Activated T-helper 17 cell treated with anti-CD3 and anti-CD28 coated beads, Interleukin-2, amount 50 U/mL, for 72 hours (primary cell): ENCODE measurements at places on chromosomes 2 and 18.

GRCh38 chr18:52617931-52618330 lies 277.9 kb downstream of the DCC start:
- no peak for ATAC-seq
- no peaks in the 10 kb centered on the region for H3K27me3 ChIP-seq
- no peaks in the 10 kb centered on the region for H3K4me1 ChIP-seq
- no peak overlapping the region for H3K4me3 ChIP-seq
- no peaks in the 10 kb centered on the region for H3K36me3 ChIP-seq
- no peak overlapping the region for H3K27ac ChIP-seq

GRCh38 chr2:33272001-33272400 lies 204.4 kb upstream of the RASGRP3 start:
- peaks cover 10% of the 10 kb centered on the region for H3K4me1 ChIP-seq
- H3K27me3 ChIP-seq = peaks cover 2% of the 10 kb centered on the region
- peak overlapping the region; percentile 37 for H3K4me3 ChIP-seq
- peak; percentile 73 for ATAC-seq
- H3K27ac ChIP-seq = peak overlapping the region; percentile 48

GRCh38 chr2:170189757-170190156 lies 11.8 kb downstream of the MYO3B start:
- no peaks in the 10 kb centered on the region for H3K4me1 ChIP-seq
- peaks cover 5% of the 10 kb centered on the region for H3K27me3 ChIP-seq
- H3K27ac ChIP-seq = no peak overlapping the region

DNA sequence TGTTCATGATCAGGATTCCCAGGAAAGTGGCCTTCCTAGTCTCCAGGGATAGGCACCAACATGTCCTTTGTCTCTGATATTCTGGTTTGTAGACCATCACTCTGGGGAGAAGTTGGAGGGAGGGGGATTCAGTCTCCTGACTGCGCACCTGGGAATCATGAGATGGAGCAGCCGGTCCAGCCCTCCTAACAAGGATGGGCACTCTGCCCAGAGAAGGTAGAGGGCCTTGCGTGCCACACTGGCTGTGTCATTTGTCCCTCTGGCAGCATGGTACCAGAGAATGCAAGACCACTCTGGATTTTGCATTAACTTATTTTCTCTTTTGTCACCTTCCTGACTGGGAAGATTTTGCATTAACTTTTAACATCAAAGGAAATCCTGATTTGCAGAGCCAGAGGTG lies 75.2 kb upstream of the EML6 start:
- no peaks in the 10 kb centered on the region for H3K4me1 ChIP-seq
- no peak for ATAC-seq
- peaks cover 97% of the 10 kb centered on the region for H3K36me3 ChIP-seq
- H3K4me3 ChIP-seq = no peak overlapping the region
- no peak overlapping the region for H3K27ac ChIP-seq
- no peaks in the 10 kb centered on the region for H3K27me3 ChIP-seq

GRCh38 chr18:67483952-67484351 lies 32.6 kb downstream of the DSEL start:
- H3K36me3 ChIP-seq = no peaks in the 10 kb centered on the region
- ATAC-seq = no peak
- H3K27ac ChIP-seq = no peak overlapping the region
- H3K4me1 ChIP-seq = no peaks in the 10 kb centered on the region
